Mesenchymal stem cell (in vitro differentiated cells and primary cell): ENCODE measurements at places on chromosomes 4 and X.

DNA sequence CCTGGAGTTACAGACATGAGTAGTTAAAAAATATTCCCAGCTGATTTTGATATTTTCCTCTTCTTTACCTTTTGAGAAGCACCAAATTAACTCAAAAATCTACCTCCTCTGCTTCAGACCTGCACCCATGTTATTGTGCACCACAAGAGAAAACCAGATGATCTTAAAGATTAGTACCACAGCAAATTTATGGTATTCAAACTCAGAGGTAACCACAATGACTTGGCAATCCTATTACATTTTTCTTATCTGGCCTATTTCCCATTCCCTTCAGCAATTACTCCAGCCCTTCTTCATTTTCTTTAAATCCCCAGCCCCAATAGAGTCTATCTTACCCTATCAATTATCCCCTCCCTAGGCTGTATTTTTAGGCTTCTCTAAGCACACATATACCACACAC is 535.1 kb downstream of the FAT4 start:
- peak; percentile 31 for DNase-seq

DNA sequence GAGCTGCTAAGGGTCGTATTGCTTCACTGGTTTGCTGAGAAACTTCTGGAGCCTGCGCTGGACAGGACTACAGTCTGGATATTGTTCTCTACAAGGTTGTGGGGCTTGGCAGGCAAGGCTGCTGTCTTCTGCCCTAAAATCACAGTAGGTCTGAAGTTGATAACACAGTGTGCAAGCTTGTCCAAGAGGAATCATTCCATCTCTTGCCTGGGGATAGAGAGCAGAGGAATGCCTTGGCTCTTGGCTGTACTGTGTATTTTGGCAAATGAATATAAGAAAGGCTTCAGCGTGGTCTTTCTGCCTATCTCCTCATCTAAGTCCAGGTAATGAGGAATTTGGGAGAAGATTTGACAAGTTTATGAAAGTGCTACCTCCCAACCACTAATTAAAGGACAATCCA is 9.4 kb upstream of the RASL11B start:
- DNase-seq, result no peak

DNA sequence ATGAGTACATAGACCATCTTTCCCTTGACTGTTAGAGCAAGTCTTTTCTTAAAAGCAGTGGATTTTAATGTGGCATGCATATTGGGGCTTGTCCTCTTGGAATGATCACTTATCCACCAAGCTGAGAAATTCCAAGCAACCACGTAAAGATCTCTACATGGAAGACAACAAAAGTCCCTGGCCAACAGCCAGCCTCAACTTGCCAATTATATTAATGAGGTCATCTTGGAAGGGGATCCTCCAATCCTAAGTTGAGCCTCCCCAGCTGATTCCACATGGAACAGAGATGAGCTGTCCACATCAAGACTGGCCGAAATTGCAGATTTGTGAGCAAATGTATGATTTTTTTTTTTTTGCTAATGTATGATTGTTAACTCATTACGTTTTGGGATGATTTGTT is 20.6 kb upstream of the FTHL17 start:
- DNase-seq, result no peak

DNA sequence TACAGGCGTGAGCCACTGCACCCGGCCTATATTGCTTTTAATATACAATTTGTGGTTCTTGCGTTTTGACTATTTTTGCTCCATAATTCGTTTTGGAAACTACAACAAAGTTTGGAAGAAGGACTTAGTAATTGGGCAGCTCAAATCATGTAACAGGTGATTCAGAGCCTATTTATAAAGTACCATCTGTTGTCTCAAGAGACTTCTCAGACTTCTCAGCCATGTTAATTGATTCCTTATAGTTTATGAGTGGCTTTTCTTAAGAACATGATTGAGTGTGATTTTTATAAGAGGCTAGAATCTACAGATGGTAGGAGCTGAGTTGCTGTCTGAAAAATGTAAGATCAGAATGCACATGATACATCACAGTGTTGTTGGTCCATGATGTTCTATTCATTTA is 240.2 kb downstream of the ADGRL3 start:
- no peak for DNase-seq

DNA sequence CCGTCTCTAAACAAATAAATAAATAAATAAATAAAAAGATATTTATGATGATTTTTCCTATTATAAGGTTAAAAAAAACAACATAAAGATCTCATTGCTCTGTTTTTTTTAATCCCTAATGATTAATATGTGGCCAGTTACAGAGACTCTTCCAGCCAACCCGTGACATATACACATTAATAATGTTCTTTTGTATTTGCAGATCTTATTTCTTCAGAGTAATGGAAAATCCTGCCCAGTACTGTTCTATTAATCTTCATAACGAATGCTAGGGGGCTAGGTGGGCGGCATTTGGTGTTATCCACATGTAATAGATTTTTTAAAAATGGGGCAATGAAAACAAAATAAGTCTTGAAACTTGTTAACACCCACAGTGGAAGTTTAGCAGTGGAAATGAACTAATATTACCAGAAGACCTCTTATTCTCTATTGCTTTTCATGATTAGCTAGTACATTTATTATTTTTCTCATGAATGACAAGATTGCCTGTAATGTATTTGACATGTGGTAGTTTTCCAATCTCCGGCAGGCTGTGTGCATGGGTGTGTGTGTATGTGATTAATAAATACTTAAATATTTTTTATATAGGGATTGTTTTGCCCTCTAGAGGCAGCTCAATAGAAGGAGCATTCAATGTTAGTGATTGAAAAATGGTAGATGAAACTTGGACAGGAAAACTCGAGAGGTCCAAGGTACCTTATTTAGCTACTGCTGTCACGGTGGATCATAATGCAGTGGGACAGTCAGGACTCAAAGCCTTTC is 457.4 kb downstream of the IL1RAPL1 start:
- peak; percentile 1 for DNase-seq

GRCh38 chr4:80199004-80199560 is 1.8 kb downstream of the PRDM8 start:
- no peak for DNase-seq

DNA sequence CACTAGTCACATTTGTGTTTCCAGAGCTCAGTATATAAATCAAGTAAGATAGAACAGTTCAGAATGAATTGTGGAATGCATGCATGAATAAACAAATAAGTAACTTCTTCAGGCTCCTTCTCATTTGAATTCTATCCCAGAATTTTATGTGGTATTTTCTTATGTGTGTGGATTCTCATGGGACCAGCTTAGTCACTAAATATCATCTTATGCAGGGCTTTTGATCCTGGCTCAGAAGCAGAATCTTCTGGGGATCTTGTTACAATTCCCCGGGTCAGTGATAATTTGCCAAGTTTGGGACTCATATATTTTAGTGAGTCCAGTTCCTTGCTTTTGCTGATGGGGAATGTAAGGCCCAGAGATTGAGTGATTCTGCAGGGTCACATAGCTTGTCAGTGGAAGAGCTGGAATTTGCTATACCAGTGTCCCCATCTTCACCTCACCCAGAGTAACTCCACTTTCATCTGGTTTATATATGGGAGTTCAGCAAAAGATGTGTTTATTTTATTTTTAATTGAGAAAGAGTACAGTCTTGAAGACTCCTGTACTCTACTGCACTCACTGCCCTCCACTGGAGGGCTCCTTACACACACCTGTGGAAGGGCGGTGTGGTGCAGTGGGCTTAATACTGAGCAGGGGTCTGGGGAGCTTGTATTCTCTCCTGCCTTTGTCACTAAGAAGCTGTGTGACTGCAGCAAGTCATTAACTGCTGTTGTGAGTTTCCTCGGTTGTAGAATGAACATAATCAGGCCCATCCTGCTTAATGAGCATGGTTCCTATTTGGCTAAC is 198.2 kb upstream of the CXorf66 start:
- DNase-seq, result no peak

GRCh38 chr4:95411371-95412088 is 137.2 kb downstream of the UNC5C start:
- no peak for DNase-seq

GRCh38 chr4:146592019-146592418 is 46.7 kb upstream of the POU4F2 start:
- DNase-seq, result no peak

DNA sequence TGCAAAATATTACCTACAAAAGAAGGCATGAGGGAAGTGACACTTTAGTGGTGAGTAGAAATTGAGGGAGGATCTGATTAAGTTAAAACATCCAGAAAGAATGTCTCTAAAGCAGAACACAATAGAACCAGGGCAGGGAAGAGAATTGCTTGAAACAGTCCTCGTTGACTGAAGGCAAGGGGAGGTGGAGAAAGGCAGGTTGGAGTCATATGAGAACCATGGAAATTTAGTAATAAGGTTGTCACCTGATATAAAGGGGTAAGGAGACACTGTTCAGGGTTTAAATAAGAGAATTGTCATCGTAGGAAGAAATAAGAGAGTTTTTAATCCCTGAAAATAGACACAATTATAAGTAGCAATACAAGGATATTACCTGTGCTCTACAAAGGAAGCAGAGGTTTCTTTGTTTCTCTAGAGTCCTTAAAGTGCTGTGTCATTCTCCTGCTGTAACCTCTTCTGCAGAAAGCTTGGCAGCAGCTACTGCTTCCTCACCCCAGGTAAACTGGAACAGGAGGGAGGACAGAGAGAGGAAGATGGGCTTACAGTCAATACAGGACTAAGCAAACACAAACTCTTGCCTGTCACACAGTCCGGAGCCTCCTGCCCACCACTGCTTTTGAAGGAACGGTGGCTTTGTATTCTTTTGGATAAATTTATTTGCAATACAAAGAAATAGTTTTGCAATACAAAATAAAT is 258.4 kb downstream of the PPARGC1A start:
- DNase-seq, result no peak

DNA sequence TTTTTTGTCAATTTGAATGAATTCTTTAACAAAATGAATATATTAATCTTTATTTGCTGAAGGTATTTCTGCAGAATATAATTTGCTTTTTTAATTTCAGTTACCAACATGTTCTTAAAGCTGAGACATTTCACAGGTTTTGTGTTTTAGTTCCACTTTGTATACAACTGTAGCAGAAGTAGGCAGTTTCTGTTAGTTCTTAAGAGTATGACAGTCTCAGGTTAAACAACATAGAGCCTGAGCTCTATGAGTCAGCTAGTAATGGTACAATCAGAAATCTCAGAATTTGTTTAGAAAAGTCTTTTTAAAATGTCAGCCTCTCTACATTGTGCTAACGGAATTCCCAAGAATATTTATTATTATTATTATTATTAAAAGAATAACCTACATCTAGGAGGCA is 50.4 kb downstream of the GSTCD start:
- DNase-seq, result no peak

DNA sequence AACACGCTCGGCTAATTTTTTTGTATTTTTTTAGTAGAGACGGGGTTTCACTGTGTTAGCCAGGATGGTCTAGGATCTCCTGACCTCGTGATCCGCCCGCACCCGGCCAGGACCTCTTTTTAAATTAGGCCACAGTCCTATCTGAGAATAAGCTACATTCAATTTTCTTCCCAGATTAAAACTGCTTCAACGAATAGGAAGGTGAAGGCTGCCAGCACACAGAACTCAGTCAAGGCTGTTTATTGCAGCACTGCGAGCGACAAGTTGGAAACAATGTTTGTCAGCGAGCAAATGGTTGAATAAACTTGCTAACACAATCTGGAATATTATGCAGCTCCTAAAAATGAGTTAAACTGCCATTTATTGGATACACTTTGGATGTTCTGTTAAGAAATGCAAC is 1.9 kb downstream of the GRPEL1 start:
- no peak for DNase-seq

DNA sequence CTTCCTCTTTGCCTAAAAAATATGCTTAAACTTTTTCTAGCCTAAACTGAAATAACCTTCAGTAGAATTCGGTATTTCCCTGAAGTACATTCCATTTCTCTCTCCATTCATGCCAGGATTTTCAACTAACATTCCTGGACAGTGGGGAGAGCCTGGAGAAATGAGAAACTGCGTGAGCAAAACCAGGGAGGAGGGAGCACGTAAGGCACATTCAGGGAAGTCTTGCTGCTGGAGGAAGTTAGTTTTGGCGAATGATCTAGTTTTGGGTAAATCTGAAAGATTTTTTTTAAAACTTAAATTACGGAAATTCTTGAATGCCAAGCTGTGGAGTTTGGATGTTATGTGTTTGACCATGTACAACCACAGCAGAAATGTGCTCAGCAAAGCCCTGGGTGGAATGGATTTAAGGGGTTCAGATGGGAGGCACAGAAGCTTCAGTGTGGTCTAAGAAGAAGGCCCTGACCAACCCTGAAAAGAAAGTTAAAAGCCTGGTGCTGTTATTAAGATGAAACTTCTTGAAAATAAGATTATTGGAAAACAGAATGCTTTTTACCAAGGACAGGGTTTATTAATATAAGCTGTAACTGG is 347.8 kb downstream of the ANK2 start:
- peak; percentile 14 for DNase-seq

- peak; percentile 0 for DNase-seq
Measured at GRCh38 chrX:101682723-101683122, 23.1 kb upstream of the ARMCX2 start.

DNA sequence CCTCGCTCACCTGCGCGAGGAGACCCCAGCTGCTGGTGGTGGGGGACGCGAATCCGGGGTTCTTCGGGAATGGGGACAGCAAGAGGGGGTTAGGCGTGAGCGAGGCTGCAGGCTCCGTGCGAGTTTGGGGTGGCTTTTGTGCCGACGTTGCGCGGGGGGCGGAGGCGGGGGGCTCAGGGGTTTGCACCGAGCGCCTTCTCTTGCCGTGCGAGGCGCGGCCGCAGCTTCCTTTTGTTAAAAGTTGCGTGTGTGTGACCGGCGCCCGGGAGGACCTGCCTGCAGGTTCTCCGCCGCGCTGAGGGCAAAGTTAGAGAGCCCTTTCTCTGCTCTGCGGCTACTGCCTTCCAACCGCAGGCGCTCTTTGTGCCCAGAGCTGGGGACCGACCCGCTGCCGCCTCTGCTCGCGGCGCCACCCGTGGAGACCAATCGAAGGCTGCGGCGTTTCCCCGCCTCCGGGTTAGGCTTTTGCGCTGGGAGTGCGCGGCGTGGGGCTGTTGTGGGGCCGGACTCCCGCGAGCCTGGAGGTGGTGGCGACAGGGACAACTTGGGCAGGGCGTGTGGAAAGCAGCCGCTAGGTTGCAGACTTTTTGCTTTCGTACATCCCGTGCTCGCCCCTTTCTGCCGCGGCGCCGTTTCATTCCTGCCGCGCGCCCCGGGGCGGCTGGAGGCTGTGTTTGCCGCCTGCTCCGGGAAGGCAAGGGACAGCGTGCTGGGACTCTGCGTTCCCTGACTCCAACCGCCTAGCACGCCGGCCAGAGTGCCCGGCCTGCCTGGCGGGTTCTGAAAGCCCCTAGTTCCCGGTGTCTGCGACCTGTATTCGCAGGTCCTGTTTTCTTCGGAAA is 716 bp downstream of the KIT start:
- DNase-seq, result peak; percentile 67
